NCI-H2081 treated with DMSO at 0.1 percent for 48 hours (cell line): ENCODE measurements at places on chromosomes 12 and 14.

DNA sequence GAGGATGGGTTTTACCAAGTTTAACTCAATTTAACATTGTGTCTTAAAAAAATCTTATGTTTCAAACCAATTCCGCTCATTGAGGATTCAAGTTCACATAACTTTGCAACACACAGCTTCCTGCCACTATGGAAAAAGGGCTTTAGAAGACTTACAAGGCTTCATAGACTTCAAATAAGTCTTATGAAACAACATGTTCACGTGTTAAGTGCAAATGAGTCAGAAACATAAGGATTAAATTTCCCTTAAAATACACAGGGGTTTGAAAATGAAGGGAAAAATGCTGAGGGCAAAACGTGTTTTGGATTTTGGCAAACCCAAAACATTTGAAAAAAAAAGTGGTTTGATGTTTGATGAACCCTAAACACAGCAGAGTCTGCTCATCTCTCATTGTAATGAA is 364.8 kb downstream of the BMP4 start:
- no peak for DNase-seq

DNA sequence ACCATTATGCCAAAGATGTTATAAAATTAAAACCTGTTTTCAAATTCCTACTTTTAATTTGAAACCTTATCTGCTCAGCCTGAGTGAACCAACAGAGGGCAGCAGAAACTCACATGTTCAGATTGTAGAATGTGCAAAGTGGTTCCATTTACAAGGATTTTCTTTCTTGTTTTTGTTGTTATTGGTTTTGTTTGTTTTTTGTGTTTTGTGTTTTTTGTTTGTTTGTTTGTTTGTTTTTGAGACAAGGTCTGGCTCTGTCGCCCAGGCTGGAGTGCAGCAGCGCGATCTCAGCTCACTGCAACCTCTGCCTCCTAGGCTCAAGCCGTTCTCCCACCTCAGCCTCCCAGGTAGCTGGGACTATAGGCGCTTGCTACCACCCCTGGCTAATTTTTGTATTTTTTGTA is 22.8 kb upstream of the GARIN2 start:
- DNase-seq, result no peak

- no peak for DNase-seq
These were observed 240.1 kb upstream of the OR4E1 start for GRCh38 chr14:21913759-21914158.

GRCh38 chr12:15851919-15852318 is 30.3 kb upstream of the STRAP start:
- no peak for DNase-seq

- DNase-seq, result no peak
These were observed 21.7 kb downstream of the GNS start for GRCh38 chr12:64737539-64737938.

DNA sequence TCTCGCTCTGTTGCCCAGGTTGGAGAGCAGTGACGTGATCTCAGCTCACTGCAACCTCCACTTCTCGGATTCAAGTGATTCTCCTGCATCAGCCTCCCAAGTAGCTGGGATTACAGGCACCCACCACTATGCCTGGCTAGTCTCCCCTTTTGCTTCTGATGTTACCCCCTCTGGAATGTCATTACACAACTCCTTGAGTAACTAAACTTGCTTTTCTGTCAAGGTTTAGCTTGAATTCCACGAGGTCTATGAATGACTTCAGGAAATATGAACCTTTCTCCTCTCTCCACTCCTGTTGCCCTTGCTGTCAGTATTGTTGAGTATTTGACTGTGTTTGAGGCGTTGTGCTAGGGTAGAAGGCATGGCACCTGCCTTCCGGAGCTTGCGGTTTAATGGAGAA is 16.8 kb upstream of the RTRAF start:
- DNase-seq, result no peak

DNA sequence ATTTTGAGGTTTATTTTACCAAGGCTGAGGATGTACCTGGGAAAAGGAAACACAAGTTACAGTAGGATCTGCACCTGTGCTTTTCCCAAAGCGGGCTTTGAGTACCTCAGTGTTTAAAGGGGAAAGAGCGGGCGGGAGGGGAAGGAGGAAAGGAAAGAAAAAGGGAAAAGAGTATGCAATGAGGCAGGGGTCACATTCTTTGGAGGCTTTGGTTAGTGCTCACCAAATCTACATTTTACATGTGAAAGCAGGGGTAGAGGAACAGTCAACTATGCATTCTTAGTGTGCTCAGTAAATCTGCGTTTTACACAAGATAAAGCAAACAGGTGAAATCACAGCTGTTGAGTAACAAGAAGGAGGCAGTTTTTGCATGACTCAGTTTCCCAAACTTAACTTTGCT is 242.2 kb downstream of the TMEM132C start:
- no peak for DNase-seq

- DNase-seq, result no peak
These were observed 54.2 kb downstream of the SIX6 start for GRCh38 chr14:60563113-60563512.

DNA sequence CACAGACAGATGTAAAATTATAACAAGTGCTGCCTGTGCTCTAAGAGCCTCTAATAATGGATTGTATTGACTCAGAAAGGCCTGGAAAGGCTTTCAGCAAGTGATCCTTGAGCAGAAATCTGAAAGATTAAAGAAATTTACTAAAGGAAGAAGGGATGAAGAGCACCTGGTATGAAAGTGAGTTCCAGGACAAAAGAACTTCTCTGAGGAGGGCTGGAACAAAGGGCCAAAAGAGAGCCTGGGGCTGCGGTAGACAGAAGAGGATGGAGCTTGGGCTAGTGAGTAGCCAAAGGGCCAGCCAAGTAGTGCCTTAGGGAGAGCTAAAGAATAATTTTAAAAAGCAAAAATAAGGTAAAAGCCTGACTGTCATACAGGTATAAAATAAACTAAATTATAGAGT is 44.0 kb downstream of the BCAT1 start:
- DNase-seq, result no peak

DNA sequence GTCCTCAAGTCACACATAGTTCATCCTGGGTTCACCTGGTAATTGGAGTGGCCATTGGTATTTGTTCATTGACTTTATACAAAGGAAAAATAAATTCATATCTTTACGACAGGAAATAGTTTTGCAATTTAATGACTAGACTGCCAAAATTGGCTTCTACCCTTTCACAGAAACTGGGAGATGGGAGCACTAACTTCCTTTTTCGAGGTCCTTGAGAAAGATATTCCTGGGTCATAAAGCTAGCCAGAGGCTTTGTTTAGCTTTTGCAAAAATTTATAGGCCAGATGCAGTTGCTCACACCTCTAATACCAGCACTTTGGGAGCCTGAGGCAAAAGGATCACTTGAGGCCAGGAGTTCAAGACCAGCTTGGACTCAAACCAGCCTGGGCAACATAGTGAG is 10.2 kb upstream of the OR11G2 start:
- no peak for DNase-seq

DNA sequence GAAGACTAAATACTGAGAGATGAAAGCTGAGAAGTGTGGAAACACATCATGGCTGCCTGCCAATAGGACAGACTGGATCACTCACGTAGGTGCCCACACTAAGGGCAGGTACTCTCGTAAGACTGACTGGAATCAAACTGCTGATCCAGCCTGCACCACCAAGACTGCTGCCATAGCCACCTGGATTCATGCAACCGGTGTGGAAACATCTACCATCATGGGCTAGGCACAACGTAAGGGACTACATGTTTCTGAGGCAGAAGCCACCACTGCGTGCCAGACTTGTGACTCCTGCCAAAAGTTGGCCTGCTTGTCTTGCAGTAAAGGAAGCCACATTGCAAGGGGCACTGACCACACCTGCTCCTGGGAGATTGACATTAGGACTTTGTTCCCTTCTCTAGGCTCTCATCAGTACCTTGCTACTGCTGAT is 3.8 kb downstream of the POMT2 start:
- no peak for DNase-seq

DNA sequence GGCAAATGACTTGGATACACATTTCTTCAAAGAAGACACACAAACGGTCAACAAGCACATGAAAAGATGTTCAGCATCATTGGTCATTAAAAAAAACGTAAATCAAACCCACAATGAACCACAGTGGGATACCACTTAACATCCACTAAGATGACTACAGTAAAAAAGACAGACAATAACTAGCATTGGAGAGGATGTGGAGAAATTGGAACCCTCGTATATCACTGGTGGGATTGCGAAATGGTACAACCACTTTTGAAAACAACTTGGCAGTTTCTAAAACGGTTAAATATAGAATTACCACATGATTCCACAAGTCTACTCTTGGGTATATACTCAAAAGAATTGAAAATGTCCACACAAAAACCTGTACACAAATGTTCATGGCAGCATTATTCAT is 25.2 kb upstream of the PPFIBP1 start:
- DNase-seq, result no peak

DNA sequence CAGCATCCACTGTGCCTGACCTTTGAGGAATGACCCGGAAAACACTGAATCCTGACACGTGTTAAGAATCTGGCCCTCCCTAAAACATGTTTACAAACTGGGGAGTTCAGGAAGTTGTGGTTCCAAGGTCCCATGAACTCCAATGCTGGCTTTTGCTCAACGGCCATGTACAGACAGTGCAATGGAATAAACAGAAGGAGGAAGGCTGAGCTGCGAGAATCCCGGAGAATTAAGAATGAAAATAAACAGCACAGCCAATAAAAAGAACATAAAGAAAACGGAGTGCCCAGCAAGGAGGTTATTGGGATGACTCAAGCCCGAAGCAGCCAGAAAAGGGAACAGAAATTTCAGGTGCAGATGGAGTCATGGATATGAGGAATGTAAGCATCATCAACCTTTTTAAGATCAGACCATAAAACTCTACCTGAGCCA is 32.3 kb downstream of the BCL11B start:
- DNase-seq, result no peak

DNA sequence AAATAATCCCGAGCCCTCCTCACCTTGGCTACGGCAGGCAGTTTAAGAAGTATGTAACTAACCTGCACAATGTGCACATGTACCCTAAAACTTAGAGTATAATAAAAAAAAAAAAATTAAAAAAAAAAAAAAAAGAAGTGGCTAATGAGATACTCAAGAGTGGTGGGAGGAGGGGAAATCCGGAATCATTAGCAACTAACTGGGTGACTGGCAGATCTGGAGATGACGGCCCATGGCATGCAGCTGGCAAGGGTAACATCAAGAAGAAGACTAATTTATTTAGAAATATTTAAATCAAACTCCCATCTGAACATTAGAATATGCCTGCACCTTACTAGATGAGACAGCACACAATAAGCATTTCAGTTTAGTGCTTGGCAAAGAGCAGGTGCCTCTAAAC is 52.3 kb upstream of the TMCC3 start:
- no peak for DNase-seq

GRCh38 chr12:12476857-12477531 is 85.7 kb downstream of the DUSP16 start:
- DNase-seq, result no peak
